ENCODE measurements at places on chromosomes 11 and 22.

- no peak for DNase-seq
These were observed 50.5 kb downstream of the RBX1 start for GRCh38 chr22:41001722-41002122.

DNA sequence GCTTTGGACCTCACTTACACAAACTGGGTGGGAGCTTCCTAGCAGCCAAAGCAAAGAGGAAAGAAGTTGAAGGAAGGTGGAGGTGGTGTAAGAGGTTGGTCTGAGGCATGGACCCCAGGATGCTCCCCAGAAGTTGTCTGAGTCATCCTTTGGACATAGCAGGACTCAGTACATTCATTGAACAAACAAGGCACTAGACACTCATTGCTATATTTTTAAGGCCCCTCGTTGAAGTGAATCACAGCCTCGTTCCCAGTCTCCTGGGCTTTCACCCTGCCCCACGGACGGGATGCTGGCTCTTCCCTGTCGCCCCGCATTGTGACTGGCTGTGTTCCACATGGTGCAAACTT lies 95.9 kb upstream of the FGF3 start:
- no peak for DNase-seq

DNA sequence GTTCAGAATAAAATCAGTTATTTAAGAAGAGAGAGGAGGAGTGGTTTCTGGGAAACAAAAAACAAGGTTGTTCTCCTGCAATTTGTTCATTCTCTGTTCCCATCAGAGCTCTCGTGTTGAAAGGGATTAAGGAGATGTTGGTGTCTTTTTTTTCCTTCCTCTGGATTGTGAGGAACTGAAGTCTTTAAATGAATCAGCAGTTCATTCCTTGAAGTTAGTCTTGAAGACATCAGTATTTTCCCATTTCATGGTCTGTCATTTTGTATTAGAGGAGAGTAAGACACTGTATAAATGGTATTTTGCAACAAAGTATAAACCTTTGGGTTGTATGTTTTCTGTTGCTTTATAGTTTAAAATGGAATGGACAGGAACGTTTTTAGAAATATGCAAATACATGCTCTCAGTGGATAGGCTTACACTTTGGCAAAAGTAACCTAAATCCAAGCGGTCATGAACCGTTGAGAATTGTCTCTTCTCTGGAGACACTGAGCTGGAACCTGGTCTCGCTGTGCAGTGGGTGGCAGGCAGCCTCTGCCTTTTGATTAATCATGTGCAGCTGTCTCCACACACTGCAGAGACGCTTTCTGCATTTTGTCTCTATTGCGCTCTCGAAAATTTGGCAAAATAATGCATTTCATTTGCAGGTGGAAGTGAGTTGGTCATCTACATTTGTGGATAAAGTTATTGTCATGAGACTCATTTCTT lies 33.0 kb downstream of the SAMM50 start:
- no peak for DNase-seq

DNA sequence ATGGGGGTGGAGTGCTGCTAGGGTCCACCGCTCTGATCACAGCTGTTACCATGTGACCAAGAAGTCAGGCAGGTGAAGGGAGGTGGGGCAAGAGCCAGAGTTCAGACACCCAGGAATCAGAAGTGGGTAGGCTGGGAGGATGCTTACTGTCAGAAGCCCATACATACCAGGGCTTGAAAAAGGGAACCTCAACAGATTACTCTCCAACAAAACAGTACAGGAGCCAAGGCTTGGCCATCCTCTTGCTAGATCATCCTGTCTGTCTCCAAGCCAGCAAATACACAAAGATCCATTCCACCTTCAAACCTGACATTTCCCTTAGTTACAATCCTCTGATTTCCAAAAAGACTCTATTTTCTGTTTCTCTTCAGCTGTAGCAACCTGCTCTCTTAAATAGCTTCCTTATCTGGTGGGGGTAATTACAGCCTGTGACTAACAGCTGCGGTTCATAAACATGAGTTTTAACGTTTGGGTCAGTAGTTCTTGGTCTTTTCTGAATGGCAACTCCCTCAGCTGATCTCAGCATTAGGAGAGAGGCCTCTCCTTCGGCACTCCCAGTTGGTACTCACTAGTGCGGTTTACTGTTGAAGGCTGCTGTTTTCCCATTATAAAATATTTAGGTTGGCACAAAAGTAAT lies 31.1 kb upstream of the WT1 start:
- no peak for DNase-seq

DNA sequence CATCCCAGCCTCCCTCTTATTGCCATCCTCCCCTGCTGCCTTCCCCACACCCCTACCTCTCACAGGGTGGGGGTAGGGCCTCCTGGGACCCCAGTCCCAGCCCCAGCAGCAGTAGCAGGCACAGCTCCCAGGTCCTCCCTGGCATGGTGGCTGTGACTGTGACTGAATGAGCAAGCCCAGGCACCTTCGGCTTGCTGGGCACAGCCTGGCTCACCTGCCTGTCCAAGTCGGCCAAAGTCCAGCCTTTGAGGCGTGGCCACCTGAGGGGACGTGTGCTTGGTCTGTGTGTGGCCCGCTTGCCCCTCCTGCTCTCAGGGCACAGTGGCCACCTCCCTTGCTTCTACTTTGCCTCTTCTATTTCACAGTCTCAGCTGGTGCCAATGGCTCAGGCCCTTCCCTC lies at the start of gene TREH:
Gene TREH, minus strand, starts transcription at position 168 of the 400 bp plus-strand sequence. Its CDS starts 23 bp downstream, at position 145.
- DNase-seq, result no peak

DNA sequence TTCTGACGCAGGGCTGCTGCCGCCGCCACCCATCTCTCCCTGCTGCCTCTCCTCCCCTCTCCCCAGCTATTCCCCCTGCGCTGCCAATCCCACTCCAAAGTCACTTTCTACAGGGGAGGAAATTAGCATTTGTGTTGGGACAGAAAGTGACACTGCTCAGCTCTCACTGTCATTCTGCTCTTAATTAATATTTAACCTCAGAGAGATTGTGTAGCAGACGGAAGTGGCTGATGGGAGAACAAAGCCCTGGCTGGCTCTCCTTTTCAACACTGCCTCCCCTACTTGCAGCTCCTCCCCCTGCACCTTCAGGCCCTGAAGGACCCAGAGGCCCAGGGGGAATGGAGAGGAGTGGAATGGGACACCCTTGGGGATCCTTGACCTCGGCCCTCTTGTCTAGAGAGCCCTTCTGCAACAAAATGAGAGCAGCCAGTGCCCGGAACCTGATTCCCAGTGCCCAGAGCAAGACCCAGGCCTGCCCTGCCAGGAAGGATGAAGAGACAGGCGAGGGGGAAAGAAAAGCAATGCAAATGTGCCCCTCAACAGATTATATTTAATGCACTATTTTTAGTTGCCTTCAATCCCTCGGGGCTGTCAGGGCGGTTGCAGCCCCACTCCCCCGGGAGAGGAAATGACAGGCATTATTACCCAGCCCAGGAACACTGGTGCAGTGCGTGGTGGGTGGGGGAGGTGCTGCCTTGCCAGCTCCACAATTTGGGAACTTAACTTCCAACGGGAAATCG lies 14.6 kb upstream of the NRGN start:
- DNase-seq, result no peak

- no peak for DNase-seq
These were observed 10.9 kb downstream of the LINC01488 start for GRCh38 chr11:69492201-69492991.

- no peak for DNase-seq
These were observed 13.0 kb upstream of the EIF3D start for GRCh38 chr22:36541831-36542411.

GRCh38 chr22:28480000-28480715 lies 199.5 kb downstream of the TTC28 start:
- no peak for DNase-seq

DNA sequence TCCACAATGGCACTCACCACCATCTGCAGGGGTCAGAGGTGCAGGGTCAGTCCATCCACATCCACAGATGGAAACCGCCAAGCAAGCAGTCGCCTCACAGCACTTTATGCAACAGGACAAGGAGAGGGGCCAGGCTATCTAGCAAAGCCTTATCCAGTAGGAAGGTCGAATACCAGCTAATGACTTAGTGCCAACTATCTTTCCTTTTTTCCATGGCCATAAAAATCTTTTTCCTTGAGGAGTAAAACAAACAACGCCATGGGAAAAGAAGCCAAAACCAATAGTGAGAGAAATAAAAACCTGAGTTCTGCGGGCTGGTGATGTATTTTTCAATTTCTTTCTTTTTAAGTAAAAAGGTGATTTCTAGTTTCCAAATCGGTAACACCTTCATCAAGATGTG lies 8.2 kb downstream of the SNX19 start:
- DNase-seq, result no peak

GRCh38 chr11:10304495-10305261 lies at the start of gene ADM:
Gene ADM, plus strand, starts transcription at chr11:10305073. Its CDS starts 628 bp downstream, at chr11:10305701.
- no peak for DNase-seq

- DNase-seq, result no peak
These were observed 704.2 kb upstream of the TENM4 start for GRCh38 chr11:80144897-80145594.

DNA sequence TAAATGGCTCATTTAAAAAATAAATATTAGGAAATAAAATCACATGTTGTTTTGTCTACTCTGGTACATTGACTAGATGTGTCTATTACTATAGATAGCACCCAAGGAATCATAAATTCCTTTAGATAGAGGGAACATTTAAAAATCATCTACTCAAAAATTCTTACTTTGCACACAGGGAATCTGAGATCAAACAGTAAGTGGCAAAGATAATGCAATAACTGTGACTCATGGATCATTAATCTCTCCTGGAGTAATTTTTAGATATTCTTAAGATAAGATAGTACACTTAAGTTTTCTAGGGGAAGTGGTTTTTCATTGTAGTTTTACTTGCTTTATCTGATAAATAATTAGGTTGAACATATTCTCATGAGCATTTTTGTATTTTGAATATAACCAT lies 468.9 kb downstream of the LUZP2 start:
- no peak for DNase-seq

GRCh38 chr11:14932447-14932846 lies 39.7 kb downstream of the CALCA start:
- no peak for DNase-seq

DNA sequence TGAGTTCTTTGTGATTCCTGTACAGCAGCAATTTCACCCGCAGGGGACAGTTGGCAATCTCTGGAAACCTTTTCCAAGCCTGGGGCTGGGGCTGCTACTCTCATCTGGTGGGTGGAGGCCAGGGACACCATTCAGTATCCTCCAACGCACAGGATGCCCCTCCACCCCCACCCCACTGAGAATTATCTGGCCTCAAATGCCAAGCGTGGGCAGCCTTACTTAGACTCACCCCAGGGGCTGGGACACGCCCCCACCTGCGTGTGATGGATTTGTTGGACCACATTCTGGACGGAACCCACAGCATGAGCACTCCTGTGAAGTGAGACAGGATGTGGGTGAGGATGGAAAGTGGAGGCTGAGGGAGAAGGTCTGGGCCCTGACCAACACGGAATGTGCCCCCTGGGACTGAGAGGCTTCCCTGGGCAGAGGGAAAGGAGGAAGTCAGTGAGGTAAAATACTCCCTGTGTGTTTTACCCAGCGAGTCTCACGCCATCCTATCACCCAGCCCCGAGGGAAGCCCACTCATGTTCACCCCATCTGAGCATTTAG lies 13.7 kb downstream of the RASD2 start:
- no peak for DNase-seq

- DNase-seq, result no peak
These were observed 22.0 kb upstream of the OR8B8 start for GRCh38 chr11:124467381-124467927.

GRCh38 chr22:22818861-22819855 lies 68.5 kb upstream of the IGLL5 start:
- no peak for DNase-seq

- DNase-seq, result no peak
These were observed 13.3 kb upstream of the PHF21A start for GRCh38 chr11:46134540-46134939.

- DNase-seq, result no peak
These were observed 27.8 kb upstream of the CCDC86 start for GRCh38 chr11:60814112-60814511.

DNA sequence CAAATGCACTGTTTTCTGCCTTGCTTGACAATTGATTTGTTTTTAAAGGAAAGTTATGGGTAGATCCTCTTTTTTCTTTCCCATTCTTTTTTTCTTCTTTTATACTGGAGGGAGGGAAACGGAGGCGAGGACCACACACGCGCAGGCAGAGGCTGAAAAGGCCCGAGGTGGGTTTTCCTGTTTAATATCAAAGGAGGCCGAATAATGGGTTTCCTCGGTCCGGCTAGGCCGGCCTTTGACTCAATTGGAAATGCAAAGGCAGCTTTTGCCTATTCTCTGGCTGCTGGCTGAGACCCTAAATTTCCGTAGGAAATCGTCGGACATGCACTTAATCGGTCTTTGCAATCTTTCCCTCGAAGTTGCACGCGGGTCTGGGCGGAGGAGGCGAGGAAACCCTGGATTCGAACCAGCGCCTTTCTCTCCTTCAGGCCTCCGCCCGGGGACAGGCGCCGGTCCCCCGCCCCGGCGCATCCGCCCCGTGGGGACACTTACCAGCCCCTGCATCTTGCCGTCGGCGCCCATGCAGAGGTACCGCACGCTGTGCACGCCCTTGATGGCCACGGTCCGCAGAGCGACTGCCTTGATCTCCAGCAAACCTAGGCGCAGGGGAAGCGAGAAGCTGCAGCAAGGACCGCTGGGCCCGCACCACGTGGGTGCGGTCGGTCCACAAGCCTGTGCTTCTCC lies 911 bp downstream of the FGF19 start:
- no peak for DNase-seq

GRCh38 chr22:46131151-46131587 lies 19.2 kb upstream of the PPARA start:
- DNase-seq, result no peak

DNA sequence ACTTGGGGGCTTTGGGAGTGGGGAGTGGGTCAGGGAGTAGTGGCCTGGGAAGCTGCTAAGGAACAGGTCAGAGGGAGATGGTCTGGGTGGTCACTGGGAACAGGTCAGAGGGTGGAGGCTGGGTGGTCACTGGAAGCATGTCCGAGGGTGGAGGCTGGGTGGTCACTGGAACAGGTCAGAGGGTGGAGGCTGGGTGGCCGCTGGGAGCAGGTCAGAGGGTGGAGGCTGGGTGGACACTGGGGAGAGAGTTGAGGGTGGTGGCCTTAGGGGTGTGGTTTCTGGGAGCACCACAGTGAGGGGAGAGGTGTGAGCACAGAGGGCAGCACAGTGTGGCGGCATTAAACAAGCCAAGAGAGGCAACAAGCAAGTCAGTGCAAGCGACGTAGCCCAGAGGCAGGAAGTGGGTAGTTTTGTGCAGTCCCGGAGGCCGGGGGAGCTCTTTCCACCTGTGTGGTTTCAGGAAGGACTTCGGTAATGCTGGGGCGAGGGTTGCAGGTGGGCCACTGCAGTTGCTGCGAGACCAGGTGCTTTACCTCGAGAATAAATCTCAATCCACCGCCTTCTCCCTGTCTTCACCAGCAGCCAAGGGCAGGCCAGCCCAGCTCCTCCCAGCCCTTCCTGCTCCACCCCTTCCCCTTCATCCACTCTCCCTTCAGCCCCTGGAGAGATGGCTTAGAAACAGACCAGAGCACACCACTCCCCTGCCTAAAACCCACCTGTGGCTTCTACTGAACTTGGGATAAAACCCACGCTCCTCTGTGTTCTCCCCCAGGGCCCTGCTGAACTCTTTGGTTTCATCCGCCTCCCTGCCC lies 3.2 kb upstream of the CACNA1I start:
- no peak for DNase-seq

GRCh38 chr11:22199243-22199642 lies 6.4 kb downstream of the ANO5 start:
- DNase-seq, result no peak

Data from SHP77 treated with DMSO at 0.1 percent for 48 hours (cell line).